COLO829 (cell line): ENCODE measurements at places on chromosomes 12 and 14.

DNA sequence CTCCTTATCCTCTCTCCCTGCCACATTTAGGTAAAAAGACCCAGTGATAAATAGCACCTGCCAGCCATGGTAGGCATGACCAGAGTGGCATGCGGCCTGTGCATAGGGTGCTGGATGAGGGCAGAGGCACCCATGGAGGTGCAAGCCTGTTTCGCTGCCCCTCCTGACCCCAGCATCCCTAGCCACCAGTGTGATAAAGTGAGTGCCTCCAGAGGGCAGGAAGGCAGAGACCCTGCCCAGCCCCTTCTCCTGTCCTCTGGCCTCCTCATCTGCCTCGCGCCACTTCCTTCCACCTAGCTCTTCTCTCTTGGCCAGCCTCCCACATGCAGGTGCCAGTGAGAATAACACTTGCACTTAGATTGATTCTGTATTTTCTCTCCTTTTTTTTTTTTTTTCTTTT is 108.3 kb upstream of the FUT8 start:
- no peak for DNase-seq

GRCh38 chr12:103462675-103463074 is 33.1 kb downstream of the C12orf42 start:
- no peak for DNase-seq

DNA sequence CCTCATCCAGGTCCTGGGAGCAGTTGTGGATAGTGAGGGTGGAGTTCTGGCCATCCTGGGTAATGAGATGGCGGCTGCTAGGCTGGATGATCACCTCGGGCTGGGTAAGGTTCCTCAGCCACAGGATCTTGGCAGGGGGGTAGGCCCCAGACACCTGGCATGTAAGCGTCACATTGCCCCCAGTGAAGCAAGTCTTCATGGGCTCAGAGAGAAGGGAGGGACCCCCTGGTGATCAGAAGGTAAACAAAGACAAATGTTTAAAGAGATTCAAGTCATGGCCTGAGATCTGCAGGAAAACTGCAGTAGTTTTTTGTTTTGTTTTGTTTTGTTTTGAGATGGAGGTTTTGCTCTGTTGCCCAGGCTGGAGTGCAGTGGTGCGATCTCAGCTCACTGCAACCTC is 12.8 kb upstream of the WSB2 start:
- DNase-seq: no peak

GRCh38 chr12:104533134-104533533 is 76.4 kb downstream of the CHST11 start:
- DNase-seq: no peak

GRCh38 chr12:32983332-32983731 is 86.8 kb upstream of the PKP2 start:
- DNase-seq: no peak

DNA sequence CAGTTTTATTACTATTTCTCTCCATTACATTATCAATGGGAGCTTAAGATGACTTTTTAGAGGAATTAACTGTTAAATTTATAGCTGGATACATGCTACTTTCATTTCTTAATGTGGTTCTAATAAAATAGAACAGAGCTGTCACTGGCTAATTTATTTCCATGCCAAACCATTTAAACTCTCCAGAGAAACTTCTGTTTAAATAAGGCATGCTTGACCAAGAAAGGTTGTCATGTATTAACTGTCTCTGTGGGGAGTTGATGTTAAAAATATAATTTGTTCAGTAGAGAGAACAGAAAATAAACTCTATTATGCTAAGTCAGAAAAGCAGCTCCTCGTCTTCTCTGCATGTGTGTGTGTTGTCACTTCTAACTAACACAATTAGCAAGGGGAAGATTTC is 447.4 kb downstream of the SLC16A7 start:
- no peak for DNase-seq

DNA sequence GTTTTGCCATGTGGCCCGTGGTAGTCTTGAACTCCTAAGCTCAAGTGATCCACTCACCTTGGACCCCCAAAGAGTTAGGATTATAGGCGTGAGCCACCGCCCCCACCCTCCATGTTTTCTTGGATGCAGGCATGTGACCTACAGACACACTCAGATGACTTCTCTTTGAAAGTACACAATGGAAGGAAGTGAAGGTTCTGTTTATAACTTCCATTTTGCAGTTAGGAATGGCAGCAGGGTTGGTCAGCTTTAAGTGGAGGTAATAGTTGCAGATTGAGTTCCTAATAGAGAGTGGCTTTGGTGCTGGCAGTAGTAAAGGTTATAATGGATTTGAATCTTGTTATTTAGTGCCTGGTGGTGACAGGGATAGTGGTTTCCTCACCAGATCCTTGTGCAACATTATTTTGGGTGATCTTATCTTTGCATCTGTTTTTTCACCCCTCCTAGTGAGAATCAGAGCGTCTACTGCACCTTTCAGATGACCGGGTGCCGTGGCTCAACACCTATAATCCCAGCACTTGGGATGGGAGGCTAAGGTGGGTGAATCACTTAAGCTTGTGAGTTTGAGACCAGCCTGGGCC is 15.3 kb downstream of the LARP4 start:
- DNase-seq: no peak

- no peak for DNase-seq
Measured at GRCh38 chr12:93300611-93301021, 77.1 kb upstream of the NUDT4 start.

- peak; percentile 6 for DNase-seq
Measured at GRCh38 chr14:75752907-75753594, 92.0 kb downstream of the TTLL5 start.

GRCh38 chr12:1592444-1593173 is 1.8 kb downstream of the FBXL14 start:
- DNase-seq: no peak

- DNase-seq: no peak
Measured at GRCh38 chr14:100223332-100224201, 15.4 kb upstream of the YY1 start.

- DNase-seq: no peak
Measured at GRCh38 chr14:21891921-21892320, 218.3 kb upstream of the OR4E1 start.

DNA sequence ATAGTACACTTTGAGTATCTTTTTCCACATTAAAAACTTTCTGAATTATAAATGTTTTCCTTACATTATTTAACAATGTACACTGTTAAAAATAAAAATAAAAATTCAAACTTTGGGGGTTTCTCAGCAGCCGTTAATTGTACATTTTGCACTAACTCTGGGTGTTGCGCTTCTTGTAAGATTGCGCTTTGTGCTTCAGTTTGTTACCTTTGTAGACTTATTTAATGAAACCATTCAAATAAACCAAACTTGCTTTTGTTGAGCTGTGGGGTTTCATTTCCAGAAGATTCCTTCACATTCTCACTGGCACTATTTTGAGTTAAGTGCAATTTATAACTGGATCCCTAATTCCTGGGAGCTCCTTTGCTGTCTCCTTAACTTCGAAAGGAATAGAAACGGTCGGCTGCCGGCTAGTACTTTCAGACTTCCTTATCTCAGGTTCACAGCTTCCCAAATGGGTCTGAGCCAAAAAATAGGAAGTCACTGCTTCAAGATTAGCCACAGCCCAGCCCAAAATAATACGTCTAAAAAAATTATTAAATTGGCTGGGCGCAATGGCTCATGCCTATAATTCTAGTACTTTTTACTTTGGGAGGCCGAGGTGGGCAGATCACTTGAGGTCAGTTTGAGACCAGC is 38.2 kb downstream of the RAD52 start:
- DNase-seq: no peak

- DNase-seq: no peak
Measured at GRCh38 chr14:20743556-20743955, 2.1 kb upstream of the EDDM3A start.

DNA sequence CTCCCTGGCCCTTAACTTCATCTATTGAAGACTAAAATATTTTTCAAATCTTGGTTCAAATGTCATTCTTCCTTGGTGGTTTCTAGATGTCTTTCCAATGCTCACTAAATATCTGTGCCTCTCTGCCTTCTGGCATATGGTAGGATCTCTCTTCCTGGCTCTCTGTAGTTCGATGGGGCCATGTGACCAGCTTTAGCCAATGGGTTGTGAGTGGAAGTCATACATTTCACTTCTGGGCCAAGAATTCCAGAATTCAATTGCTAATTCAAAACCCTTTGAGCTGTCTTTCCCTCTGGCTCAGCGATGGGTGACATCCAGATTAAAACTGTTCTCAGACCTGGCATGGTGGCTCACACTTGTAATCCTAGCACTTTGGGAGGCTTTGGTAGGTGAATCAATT is 25.8 kb upstream of the CTDSP2 start:
- no peak for DNase-seq

GRCh38 chr12:52069327-52070184 is at the start of gene ATG101:
TSS of gene ATG101 (plus strand) at chr12:52069978. CDS start at chr12:52073651, 3,673 bp downstream.
- DNase-seq: peak; percentile 92

GRCh38 chr12:99271071-99271470 is 376.5 kb upstream of the GARIN6 start:
- no peak for DNase-seq

GRCh38 chr14:61927060-61927459 is 164.8 kb downstream of the SNAPC1 start:
- peak; percentile 14 for DNase-seq

- DNase-seq: peak; percentile 41
Measured at GRCh38 chr14:72049462-72049861, 117.2 kb downstream of the RGS6 start.

DNA sequence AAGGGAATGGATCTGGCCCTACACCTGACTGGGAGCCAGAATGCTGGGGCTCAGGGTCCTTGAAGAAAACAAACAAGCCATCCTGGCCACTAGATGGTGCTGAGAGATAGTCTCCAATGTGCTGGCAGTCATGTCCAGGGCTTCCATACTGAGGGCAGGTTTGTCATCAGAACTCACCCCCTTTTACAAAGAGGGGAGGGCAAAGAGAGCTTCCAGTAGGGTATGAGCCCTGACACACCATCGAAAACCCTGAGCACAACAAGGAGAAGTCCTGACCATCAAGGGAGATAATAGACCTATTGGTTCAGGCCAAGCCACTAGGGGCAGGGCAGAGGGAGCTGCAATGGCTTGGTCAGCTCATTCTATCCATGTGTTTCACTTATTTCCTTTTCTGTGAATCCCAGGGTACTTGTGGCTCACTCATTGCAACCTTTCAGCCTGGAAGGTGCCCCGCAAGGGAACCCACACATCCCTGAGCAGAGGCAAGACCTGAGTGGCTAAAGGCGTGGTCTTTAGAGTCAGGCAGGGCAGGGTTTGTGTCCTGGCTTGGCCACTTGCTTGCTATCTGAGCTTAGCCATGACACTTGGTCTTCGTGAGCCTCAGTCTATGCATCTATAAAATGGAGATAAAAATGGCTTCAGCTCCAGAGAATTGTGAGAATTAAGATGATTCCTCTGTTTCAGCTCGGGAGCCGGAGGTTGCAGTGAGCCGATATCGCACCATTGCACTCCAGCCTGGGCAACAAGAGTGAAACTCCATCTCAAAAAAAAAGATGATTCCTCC is 6.2 kb upstream of the PLEKHH1 start:
- DNase-seq: peak; percentile 45

DNA sequence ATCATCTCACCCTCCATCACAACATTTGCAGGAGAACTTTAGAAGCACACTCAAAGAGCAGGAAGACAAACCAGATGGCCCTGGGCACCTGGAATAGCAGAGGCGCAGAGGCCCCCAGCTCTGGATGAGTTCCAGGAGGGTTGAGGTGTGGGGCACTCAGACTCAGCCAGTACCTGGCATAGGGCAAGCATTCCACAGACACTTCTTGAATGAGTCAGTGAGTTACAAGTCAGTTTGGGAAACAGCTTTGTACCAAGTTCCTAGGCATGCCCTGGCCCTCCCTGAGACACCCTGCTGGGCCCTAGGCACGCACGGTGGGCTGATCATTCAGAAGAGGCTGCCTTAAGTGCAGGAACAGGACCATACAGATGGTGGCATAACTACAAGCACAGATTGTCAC is 54.3 kb downstream of the MAP3K9 start:
- no peak for DNase-seq
